ENCODE measurements at places on chromosomes 6 and 20.
A peak's percentile ranks its signal among the peaks of the same experiment; 100 is the strongest.

- DNase-seq = no peak
Observed at GRCh38 chr20:46649650-46649949, 1.7 kb downstream of the SLC13A3 start.

DNA sequence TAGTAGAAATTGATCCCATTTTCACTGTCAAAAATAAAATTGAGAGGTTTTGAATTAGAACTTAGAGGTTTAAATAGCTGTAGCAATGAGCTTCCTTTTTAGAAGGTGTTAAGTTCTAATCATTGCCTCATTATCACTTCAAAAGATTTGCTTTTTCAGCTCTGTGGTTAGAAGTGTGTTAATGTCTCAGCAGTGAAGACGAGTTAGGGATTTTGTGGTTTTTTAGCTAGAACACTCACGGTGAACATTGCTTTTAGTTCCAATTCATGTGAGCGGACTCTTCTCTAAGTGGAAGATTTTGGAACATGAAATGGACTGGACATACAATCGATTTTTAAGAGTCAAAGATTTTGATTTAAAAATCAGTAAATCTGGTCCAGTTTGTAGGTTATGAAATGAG lies 12.7 kb upstream of the IFNGR1 start:
- DNase-seq = no peak

DNA sequence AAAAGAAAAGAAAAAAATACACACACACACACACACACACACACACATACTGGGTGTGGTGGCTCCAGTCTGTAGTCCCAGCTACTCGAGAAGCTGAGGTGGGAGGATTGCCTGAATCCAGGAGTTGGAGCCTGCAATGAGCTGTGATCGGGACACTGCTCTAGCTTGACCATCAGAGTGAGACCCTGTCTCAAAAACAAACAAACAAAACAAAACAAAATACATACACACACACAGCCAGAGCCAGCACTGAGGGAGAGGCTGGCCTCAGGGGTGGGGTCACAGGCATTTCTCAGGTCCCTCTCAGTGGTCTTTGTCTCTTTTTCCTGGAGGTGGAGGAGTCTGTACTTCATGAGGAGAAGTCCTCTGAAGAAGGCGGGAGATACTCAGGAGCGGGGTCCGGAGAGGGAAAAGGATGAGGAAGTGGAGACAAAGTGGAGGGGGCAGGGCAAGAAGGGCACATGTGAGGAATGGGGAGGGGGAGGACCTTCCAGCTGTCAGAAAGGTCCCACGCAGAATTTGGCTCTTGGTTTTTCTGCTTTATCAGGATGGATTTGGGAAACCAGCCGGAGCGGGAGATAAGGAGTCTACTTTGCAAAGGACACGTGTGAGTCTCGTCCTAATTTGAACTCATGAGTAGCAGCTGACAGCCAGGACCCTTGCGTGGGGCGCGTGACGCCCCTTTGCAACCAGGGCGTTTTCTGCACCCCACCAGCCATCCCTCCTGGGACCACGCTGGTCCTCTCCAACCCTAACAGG lies 7.7 kb upstream of the MICB start:
- no peak for DNase-seq

- DNase-seq = no peak
Observed at GRCh38 chr6:131816869-131817268, 9.0 kb downstream of the ENPP1 start.

- no peak for DNase-seq
Observed at GRCh38 chr6:75204959-75205775, 686 bp downstream of the COL12A1 start.

DNA sequence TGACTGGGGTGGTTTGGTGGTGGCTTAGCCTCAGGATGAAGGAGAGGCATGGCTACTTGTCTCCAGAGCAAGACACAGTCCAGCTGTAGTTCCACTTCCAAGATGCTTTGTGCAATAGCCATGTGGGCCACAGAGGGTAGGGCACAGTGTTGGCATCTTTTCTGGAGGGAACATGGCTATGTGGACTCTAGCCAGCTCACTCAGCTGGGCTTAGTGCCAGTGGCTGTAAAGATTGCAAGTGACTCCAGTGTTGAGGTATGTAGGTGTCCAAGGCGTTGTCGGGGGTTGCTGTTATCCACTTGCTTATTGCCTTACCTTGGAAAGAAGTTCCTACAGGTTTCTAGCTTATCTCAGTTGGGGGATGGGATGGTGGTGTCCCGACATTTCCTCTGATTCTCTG lies 233.4 kb downstream of the CD109 start:
- DNase-seq = no peak

GRCh38 chr20:62088258-62089127 lies 22.8 kb upstream of the TAF4 start:
- no peak for DNase-seq

DNA sequence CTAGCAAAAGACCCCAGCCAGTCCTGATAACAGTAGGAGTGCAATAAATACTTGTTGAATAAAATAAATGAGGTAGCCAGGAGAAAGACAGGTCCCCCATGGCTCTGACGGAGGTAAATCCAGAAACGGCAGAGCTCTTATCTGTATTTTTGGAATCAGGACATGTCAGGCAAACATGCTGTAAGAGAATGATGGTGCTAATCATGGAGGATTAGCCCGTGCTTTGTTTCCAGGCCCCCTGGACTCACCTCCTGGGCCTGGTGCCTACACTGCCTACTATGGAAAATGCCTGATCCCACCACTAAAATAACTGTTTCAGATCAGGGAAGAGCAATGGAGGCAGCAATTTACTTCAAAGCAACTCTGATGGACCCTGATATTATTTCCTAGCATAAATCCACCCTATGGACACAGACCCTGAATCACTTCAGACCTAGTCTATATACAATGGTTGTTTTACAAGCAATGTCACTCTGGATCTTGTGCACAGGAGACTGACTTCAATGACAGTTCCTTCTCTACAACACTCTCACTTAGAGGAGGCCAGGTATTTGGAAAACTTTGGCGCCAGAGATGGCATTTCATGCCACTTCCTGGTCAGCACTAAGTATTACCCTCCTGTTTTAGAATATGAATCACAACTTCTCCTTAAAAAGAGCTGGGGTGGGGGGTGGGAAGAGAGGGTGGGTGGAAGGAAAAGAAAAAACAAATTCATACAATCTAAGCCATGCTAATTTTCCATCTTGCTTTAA lies 6.4 kb downstream of the MRPL14 start:
- no peak for DNase-seq

- DNase-seq = peak; percentile 62
Observed at GRCh38 chr6:30219244-30219643, 6.0 kb upstream of the TRIM26 start.

DNA sequence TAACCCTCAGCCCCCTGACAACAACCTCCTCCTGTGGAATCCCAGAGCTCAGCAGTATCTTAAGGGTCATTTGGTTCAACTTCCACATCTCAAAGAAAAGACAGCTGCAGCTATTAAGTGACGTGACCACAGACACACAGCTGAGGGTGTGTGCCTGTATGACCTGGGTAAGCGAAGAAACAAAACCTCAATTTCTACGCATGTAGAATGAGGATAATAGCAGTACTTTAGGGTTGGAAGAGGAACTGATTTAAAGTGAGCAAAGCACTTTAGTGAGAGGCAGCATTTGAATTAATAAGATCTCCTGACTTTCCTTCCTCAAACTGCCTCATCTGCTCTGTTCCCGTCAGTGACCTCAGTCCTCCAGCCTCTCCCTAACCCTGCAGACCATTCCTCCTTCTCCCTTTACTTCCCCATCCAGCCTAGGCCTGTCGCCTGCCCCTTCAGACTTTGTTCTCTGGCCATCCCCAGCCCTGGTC lies 6.8 kb upstream of the ARMC2 start:
- DNase-seq = no peak

GRCh38 chr6:43699564-43700186 lies 12.1 kb upstream of the MRPS18A start:
- DNase-seq = no peak

DNA sequence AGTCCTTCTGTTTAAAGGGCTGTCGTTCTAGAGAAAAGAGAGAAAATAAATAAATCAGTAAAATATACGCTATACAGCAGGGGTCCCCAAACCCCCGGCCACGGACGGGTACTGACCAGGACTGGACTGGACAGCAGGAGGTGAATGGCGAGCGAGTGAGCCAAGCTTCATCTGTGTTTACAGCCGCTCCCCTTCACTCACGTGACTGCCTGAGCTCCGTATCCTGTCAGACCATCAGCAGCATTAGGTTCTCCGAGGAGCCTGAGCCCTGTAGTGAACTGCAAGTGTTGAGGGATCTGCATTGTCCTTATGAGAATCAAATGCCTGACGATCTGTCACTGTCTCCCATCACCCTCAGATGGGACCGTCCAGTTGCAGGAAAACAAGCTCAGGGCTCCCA lies 76.5 kb downstream of the ZNF217 start:
- no peak for DNase-seq

DNA sequence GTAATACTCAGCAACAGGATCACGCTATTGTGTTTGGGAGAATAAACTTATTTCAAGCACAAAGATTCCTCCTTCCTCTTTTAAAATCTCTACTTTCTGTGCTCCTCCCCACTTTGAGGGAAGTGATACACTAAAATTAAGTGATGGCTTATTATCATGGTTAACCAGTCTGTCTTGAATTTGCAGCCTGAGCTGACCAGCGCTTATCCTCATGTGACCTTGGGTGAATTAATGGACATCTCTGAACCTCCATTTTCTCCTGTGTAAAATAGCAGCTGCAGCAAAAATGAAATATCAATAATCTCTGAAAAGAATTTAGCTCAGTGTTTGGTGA lies 222.6 kb downstream of the BCAS1 start:
- no peak for DNase-seq

DNA sequence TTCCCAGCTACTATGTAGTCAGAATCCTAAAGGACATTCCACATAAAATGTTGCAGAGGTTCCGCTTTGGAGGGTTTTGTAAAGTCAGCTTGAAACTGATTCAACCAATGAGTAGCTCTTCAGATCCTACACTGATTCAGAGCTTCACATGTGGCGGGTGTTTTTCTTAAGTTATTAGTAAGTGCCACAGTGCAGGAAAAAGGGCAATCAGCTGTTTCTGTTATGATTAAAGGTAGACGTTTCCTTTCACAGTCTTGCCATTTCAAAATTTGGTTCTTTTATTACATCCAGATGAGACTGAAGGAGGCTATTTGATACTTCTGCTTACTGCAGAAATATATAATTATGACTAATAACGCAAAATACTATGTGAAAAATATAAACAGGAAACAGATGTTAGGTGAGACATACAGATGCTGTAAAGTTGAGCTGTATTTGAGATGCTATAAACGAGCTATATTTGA lies 443.9 kb downstream of the CDKAL1 start:
- no peak for DNase-seq

GRCh38 chr20:47610247-47610944 lies 108.7 kb downstream of the NCOA3 start:
- peak; percentile 9 for DNase-seq

- DNase-seq = no peak
Observed at GRCh38 chr6:17120019-17120418, 18.2 kb downstream of the STMND1 start.

GRCh38 chr6:90708206-90708737 lies 121.4 kb upstream of the MAP3K7 start:
- no peak for DNase-seq

GRCh38 chr20:12383821-12384220 lies 466.1 kb downstream of the BTBD3 start:
- no peak for DNase-seq

- no peak for DNase-seq
Observed at GRCh38 chr20:62357681-62358080, 9.4 kb downstream of the LAMA5 start.

DNA sequence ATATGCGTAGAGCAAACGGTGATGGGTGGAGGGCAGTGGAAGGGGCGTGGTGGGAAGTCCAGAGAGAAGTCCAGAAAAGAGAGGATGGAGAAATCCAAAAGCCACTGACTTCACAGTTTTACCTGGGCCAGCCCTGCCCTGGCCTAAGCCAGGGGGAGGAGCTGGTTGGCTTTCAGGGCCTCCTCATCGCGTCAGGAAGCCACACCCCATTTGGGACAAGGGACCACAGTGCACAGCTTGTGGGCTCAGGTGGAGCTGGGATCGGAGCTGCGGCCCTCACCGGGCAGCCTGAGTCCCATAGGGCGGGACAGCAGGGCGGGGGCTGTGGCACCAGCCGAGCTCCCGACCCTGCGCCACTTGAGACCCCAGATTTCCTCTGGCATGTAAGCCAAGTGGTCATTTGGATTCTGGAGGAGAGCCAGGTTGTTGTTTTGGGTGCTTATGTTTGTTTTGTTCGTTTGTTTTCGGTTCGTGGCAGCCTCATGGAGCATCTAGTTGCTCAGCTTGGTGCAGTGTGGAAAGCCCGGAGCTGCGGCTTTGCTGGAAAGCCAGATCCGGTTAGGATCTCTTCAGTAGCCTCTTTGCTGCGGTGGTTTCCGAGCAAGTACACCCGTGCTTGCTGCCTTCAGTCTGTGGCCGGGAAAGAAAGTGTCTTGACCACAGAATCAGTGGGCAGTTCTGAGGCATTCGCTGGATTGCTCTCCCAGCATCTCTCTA lies 42.2 kb downstream of the RIOK1 start:
- no peak for DNase-seq

GRCh38 chr20:2022163-2022562 lies 28.3 kb upstream of the PDYN start:
- no peak for DNase-seq

DNA sequence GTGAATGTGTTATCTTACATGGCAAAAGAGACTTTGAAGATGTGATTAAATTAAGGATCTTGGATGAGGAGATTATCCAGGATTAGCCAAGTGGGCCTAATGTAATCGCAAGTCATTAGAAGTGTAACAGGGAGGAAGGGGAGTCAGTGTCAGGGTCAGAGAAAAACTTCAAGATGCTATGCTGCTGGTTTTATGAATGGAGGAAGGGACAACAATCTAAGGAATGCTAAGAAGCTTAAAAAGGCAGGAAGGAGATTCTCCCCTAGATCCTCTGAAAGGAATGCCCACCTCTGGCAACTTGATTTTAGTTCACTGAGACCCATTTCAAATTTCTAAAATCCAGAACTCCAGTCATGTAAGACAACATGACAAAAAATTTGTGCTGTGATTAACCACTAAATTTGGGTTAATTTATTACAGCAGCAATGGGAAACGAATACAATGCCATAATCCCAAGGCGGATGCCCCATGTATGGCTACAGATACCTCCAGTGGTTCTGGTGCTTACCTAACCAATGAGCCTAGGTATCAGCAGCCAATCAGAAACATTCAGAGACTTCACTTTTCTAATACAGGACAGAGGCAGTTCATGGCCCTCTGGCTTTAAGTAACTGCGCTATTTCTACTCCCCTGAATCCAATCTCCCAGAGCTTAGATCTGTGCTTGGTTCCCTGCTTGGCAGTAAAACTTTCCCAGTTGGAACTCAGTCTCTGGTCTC lies 3.6 kb upstream of the TAAR8 start:
- no peak for DNase-seq

GRCh38 chr20:36402708-36403107 lies 96.6 kb downstream of the DLGAP4 start:
- DNase-seq = no peak

DNA sequence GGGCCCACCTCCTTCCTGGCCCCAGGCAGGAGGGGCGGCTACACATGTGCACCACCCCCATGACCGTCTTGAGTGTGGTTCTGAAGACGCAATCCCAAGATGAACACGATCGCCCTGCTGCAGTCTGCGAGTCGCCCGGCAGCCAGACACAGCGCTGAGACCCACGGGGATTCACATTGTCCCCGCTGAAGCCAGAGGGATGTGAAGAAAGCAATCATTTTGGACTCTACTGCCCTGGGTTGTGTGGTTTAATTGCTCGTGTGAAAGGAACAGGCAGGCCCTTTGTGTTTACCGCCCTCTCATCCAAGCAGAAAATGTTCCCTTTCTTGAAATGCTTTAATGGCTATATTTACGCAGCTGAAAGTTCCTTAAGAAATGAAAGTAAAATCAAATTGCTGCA lies 279.5 kb downstream of the TAF4 start:
- DNase-seq = no peak

- peak; percentile 11 for DNase-seq
Observed at GRCh38 chr20:47358672-47359529, 2.4 kb upstream of the ZMYND8 start.

- no peak for DNase-seq
Observed at GRCh38 chr20:62061851-62062423, 3.7 kb downstream of the TAF4 start.

All from stimulated activated naive CD4-positive, alpha-beta T cell (primary cell).